Right renal pelvis (tissue), 4 donors: ENCODE measurements at places on chromosomes 6 and 20. TPM values are rescaled to one million over a fixed set of nuclear protein-coding genes. Genes with fewer than 3 reads are reported as not detected.

Gene MUCL3
- 0.05 TPM for polyA plus RNA-seq

- no peak for DNase-seq
Measured at GRCh38 chr6:111157412-111157811, 70.1 kb downstream of the SLC16A10 start.

GRCh38 chr6:129890164-129890563, 29.0 kb upstream of the TMEM244 start:
- no peak for DNase-seq

DNA sequence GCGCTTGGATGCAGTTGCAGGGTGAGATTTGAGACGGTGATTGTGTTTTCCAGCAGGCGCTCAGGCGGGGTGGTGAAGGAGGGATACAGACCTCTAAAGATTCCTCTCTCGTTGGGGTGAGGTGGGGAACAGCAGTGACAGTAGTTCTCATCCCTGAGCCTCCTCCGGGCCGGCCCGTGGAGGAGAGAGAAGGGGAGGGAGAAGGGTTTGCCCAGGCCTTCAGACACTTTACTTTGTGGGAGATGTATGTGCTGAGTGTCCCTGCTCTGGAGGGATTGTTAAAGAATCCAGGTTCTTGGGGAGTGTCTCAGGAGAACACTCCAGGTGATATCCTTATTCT, 41.0 kb downstream of the PSMB9 start:
- no peak for DNase-seq

DNA sequence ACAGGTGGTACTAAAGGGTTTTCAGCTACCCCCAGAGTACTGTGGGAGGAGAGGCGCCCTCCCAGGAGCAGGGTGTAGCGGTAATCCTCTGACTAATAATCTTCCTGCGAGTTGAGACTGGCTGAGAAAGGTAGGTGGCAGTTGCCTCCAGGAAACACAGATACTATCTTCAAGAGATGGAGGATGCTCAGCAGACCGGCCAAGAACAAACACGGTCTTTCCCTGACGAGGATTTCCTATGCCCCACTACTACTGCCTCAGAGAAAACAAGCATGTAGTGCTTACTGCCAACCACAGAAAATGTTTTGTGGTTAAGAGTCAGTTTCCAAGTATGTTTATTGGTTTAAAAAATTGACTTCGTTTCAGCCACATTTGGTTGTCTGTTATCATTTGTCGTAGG, 26.8 kb downstream of the C6orf89 start:
- no peak for DNase-seq
